Activated CD8-positive, alpha-beta T cell treated with anti-CD3 and anti-CD28 coated beads, Interleukin-2, amount 10 ng/mL, durations not matched to agents 7 days and 5 days (primary cell): ENCODE measurements at places on chromosomes 3 and 15. TPM values are rescaled to one million over a fixed set of nuclear protein-coding genes. Genes with fewer than 3 reads are reported as not detected.

Gene CKMT1A
- total RNA-seq = not detected

Gene KY
- not detected for total RNA-seq

Gene TM4SF4
- not detected for total RNA-seq

DNA sequence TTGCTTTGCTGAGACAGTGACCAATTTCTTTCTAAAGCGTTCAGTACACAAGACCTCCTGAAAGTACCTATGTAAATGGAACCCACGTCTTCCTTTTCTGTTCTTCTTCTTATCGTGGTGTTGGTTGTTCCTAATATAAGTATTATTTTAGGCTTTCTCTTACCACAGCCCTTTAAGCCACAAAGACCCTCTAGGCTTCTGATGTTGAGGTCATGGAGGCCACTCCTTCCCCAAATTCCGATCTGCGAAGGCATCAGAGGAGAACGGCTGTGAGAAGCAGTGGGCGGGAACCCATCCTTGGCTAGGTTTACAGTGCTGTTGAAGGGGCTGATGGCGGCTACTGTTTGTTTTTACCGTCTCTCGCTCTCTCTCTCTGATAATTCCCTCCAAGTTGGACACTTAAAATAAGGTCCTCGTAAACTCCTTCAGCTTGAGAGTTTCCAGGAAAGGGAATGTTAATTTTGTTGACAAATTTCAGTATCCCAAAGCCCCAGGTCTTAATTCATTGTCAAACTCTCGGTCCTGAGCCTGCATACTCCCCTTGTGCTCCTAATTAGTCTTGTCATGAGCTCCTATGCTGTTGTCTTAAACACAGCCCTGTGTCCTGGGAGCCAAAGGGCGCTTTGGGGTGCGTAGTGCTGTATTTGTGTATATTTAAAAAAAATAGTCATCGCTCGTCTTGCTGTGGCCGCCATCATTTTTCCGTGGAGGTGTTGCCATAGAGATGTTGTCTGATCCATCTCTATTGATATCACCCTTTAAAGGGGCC lies 178.8 kb downstream of the OPA1 start:
- DNase-seq = peak; percentile 16

DNA sequence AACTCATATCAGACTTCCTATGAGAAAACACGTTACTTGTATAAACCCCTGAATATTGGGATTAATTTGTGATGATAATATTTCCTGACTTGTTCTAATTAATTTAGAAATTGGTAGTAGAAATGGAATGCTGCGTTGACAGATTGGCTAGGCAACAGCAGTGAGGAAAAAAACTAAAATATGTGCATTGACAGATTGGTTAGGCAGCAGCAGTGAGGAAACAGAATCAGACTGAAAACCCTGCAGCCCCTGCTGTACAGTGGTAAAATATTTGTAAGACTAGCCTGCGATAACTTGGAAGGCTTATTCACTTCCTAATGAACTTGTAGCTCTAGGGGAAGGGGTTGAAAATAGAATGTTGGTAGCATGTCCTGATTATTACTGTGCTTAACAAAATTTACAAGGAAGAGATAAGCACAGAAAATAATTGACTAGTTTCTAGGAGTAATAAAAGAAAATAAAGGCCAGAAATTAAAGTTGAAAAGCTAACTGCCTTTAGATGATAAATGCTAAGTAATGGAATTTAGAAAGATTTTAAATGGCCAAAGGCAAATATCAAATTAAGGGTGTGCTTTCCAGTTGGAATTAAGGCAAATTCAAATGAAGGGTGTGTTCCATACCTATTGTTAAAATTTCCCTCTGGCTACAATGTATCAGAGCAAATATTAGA lies 29.9 kb upstream of the IL16 start:
- DNase-seq = no peak

GRCh38 chr3:192847941-192848340 lies 69.7 kb downstream of the MB21D2 start:
- no peak for DNase-seq
